ENCODE measurements at places on chromosomes 7 and 10. TPM values are rescaled to one million over a fixed set of nuclear protein-coding genes. Genes with fewer than 3 reads are reported as not detected.

DNA sequence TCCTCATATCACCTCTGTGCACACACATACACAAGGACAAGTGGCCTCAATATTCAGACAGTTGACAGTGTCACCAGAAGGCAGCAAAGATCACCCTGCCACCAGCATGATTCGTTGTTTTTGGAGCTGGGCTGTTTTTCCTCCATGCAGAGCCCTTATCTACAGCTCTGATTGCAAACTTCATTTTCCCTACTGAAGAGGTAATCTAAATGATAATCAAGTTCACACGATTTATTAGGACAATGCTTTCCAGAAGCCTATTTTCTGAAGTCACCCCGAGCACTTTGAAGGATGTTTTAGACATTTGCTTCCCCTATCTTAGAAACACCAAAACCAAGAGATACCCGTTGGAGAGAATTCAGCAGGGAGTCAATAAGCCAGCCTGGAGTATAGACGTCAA, 46.0 kb upstream of the ADAM12 start:
- no peak for DNase-seq

- no peak for DNase-seq
Observed at GRCh38 chr7:1419688-1420087, 39.6 kb downstream of the MICALL2 start.

GRCh38 chr7:74412056-74412455, 41.6 kb upstream of the GTF2IRD1 start:
- peak; percentile 4 for DNase-seq

GRCh38 chr10:10829576-10829975, 188.1 kb upstream of the CELF2 start:
- no peak for DNase-seq

- DNase-seq = no peak
Observed at GRCh38 chr7:93364806-93365205, 132.6 kb downstream of the VPS50 start.

DNA sequence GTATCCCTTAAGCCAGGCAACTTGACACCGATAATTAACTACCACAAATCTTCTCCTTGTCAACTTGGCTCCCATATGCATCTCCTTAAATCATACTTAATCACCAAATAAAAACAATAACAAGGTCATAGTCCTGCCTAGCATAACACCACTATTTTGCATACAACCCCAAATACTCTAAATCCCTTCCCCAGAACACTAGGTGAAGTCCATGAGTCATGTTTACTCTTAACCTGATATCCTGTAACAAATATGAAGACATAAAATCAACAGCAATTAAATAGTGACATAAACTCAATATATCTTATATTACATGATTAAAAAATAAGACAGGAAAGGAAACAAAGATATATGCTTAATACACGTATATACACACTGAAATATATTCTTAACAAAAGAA, 362.0 kb downstream of the ETV1 start:
- DNase-seq = no peak

- DNase-seq = no peak
Observed at GRCh38 chr10:99858849-99859248, 76.4 kb downstream of the ABCC2 start.

- DNase-seq = no peak
Observed at GRCh38 chr10:101807158-101807557, 11.1 kb downstream of the OGA start.

GRCh38 chr10:99560277-99561126, 27.8 kb downstream of the NKX2-3 start:
- DNase-seq = no peak

DNA sequence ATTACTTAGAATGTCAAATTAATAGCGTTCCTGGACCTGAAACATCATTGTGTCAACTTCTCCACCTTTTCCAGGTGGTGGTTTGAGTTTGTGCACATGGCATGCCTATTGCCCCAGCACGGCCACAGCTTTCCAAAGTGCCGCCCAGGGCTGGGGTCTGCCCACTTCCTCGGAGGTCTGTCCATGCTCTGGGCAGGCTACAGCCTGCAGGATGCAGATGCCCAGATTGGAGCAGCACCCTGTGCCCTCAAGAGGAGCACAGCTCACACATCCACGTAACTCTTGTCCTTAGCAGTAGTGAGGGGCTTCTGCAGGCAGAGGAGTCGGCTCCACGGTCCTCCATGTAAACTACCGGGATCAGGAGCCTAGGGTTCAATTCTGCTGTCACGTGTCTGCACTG, 238.6 kb downstream of the EBF3 start:
- DNase-seq = no peak

DNA sequence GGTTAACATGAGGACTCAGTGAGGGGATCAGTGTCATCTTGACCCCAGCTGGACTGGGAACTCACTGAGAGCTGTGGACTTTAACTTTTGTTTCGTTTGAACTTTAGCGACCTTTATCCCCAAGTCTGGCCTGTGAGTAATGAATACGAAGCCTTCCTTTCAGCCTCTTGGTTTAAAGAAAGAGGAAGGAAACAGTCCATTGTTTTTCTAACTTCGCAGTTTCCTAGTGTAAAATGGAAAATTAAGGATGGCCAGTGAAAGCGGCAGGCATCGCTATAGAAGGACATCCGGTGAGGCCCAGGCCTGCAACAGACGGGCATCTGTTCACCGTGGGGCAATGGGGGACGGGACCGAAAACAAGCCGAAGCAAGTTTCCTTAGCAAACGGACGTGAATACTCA, 44.1 kb upstream of the ADO start:
- no peak for DNase-seq

GRCh38 chr10:104308439-104308903, 29.8 kb downstream of the ITPRIP start:
- no peak for DNase-seq

Gene SNCG
- total RNA-seq = 24.7 TPM

Gene FBXL13
- 0.24 TPM for total RNA-seq

Gene SPDYE17
- total RNA-seq = not detected

Gene SKIDA1
- 2.6 TPM for total RNA-seq

Gene FAM25G
- not detected for total RNA-seq

Gene STMP1
- total RNA-seq = 27.4 TPM

Gene HOXA4
- 0.14 TPM for total RNA-seq

Gene CALHM1
- not detected for total RNA-seq
